ENCODE measurements at places on chromosomes 3 and 15. TPM values are rescaled to one million over a fixed set of nuclear protein-coding genes. Genes with fewer than 3 reads are reported as not detected.

GRCh38 chr15:77915261-77915960 lies 162.1 kb downstream of the TBC1D2B start:
- no peak for DNase-seq

Gene UBE2E1
- 59.9 TPM for polyA plus RNA-seq

DNA sequence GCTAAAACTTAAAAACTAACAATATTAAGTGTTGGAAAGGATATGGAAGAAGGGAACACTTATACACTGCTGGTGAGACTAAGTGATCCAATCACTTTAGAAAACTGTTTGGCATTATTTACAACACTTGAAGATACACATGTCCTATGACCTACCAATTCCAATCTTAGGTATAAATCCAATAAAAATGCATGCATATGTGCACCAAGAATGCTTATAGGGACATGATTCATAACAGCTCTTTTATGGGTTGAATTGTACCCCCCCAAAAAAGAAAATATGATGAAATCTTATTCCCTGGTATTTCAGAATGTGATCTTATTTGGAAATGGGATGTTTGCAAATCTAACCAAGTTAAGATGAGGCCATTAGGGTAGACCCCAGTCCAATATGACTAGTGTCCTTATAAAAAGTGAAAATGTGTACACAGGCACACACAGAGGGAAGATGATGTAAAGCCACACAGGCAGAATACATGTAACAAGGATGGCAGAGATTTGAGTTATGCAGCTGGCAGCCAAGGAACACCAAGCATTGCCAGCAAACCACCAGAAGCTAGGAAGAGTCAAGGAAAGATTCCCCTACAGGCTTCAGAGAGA lies 15.3 kb downstream of the CCR8 start:
- DNase-seq, result no peak

DNA sequence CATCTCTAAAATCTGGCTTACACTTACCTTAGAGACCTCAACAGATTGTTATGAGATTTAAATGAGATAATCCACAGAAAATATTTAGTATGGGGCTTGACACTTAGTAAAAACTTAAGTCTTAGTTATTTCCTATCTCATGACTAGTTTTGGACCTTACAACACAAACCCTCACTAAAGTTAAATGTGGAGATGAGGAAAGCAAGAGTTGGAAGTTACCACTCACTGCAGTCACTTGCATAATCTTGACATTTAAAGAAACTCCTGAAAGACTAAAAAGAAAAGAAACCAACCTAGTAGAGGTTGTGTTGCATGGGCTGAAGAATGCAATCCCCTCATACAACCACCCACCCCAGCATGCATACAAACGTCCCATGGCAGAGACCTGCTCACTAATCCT lies 40.1 kb downstream of the ITGB5 start:
- DNase-seq, result no peak

DNA sequence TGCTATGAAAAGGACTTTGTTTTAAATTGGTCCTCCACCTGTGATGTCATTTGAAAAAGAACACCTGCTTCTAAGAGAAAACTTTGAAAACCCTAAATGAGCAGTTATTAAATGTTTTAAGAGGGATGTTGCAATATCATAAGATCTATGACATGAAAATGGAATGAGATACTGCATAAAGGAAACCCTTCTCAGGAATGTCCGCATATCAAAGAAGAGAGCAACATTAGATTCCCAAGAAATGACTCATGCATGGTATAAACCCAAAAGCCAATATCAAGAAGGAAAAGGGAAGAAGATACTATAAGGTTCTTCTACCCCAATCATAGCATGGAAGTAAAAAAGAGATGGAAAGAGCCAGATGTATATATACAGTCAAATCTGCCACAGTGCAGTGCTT lies 627.5 kb upstream of the LMCD1 start:
- no peak for DNase-seq

GRCh38 chr15:28885630-28886430 lies at the start of gene APBA2:
APBA2 (plus strand) TSS chr15:28885974; CDS start chr15:29053885, 167,911 bp downstream.
- peak; percentile 87 for DNase-seq

Gene REC114
- polyA plus RNA-seq, result not detected

DNA sequence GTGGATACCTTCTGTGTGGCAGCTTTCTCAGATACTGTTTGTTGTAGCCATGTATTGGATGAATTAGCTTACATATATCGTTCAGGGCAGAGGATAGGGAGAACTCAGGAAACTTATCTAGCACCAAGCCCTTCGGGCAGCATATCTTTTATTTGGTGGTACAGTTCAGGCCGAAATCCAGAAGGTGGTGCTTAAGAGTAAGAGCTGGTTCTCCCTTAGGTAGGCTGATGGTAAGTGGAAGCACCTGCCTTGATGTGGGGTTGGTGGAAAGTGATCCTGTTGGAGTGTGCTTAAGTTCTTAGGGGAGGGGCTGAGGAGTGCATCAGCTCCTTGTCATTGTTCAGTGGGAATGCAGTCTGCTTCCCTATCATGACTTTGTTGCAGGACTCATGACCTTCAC lies 187.5 kb downstream of the DOCK3 start:
- no peak for DNase-seq

- DNase-seq, result no peak
Observed at GRCh38 chr3:64084640-64085039, 61.3 kb upstream of the PSMD6 start.

Gene FSIP1
- 0.43 TPM for polyA plus RNA-seq

DNA sequence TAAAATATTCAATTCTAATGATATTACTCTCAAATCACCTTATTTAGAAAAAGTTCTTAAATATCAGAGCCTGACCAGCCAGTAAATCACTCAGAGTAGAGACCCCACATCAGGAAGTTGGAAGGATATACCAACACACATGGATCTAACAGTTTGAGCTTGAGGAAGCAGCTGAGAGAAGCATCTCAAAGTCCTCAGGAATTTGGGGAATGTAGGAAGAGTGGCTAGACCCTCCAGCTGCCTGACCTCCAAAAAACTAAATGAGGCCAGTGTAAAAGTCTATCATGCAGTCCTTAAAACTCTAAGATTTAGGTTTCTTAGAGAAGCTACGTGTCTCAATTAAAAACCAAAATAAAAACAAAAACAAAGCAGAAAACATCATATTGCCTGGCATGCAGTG lies 55.4 kb downstream of the SETD2 start:
- no peak for DNase-seq

GRCh38 chr3:160564949-160565441 lies 376 bp downstream of the KPNA4 start:
- DNase-seq, result peak; percentile 81

GRCh38 chr3:141763088-141763750 lies at the start of gene GRK7:
GRK7 (plus strand) TSS chr3:141763408; CDS start chr3:141778285, 14,877 bp downstream.
- DNase-seq, result no peak

DNA sequence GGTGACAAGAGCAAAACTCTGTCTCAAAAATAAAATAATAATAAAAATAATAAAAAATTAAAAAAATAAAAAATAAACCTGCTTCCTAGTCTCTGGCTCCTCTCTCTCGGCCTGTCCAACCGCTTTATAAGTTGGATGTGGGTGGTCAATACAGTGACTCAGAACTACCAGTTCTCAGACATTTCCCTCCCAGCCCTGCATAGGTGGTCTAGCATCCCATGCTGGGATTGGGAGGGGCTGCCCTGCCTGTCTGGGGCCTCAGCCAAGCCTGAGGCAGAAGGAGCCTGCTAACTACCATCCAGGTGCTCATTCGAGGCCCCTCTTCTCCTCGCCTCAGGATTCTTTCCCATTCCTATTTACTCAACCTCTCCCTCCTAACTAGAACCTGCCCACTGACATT lies 33.3 kb upstream of the BLM start:
- DNase-seq, result no peak

Gene CLSTN2
- polyA plus RNA-seq, result 0.02 TPM

DNA sequence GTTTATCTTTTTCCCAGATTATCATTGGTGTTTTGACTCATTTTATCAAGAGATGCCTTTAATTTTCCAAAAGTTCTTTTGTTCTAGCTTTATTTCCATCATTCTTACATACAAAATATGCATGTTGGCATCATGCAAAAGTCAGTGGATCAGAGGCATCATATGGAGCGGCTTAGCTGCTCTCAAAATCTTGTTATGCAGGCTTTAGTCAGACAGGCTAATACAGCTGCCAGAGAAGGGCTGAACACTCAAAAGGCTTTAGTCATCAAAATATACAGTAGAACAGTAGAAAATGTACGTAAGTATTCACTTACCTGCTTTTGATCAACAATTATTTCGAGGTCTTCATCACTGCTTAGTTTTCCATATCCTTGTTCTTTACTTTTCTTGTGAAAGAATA lies 65.5 kb downstream of the PEX5L start:
- no peak for DNase-seq

DNA sequence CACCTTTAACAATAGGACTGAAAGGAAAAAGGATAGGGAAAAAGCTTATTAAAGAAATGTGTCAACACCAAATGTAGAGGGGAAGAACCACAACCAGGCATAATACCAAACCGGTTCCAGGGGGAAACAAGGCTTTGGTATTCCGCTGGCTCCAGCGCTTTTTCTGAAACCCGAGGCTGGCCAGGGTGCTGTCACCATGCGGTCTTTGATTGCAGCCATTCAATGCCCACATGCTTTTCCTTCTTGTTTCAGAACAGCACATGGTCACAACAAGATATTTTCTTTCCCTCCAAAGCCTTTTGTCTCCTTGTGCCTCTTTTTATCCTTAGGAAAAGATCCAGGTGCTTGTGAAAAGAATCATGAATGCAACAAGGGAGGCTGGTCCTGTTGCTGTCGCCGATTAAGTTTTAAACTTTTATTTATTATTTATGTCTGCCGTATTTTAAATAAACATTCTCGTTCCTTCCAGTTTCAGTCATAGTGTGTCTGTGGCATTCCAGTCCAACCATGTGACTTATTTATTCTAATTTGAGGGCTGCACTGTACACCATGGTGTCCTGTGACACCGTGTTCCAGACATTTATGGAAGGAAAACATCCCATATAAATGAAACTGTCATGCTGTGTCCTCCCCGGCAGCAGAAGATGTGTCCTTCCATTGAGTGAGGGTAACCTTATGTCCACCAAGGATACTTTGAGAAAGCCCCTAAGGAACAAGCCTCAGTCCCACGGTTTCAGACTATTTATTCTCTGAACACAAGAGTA lies 41.1 kb downstream of the CCK start:
- no peak for DNase-seq

GRCh38 chr15:69663441-69663840 lies 210.8 kb downstream of the RPLP1 start:
- no peak for DNase-seq

Gene SIDT1
- polyA plus RNA-seq, result 0.02 TPM

- DNase-seq, result no peak
Observed at GRCh38 chr15:78312957-78313356, 13.5 kb upstream of the SKIC8 start.

DNA sequence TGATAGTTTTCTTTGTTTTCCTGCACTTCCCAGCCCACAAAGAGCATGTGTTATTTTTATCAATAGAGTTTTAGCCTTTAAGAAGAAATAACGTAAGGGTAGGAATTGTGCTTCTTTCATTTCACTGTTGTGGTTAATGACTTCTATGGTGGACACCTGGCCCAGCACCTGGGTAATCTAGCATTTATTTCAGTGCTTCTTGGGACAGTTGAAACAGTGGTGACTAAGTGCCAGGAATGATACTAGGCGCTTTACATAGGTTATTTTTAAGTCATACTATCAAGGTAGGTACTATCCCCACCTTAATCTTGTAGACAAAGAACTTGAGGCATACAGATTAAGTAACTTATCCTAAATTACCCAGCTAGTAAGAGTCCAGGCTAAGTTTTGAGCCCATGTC lies 243.8 kb downstream of the SOX2 start:
- no peak for DNase-seq

Gene SEMA5B
- polyA plus RNA-seq, result 0.75 TPM

DNA sequence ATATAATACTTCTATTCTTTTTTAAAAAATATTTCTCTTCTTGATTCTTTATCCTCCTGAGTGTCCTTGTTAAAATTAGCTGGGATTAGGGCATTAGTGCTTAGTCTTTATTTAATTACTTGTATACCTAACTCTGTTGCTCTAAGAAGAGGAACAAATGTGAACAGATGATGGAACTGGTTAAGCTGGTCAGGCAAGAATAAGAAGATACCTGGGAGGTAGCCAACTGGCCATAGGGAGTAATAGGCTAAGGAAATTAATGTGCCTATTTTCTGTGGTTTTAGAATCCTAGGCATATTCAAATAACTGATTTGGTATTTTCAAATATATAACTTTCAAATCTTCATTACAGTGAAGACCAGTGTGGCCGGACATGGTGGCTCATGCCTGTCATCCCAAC lies 54.4 kb downstream of the EIF3J start:
- DNase-seq, result no peak

Gene SMAD6
- polyA plus RNA-seq, result 3.8 TPM

Gene SEMA3G
- polyA plus RNA-seq, result 0.10 TPM

Gene AQP9
- polyA plus RNA-seq, result not detected

Gene SKOR1
- 0.18 TPM for polyA plus RNA-seq

Gene KBTBD8
- polyA plus RNA-seq, result 0.55 TPM

- DNase-seq, result no peak
Observed at GRCh38 chr15:101451846-101452245, 37.7 kb downstream of the PCSK6 start.

Gene MYH15
- polyA plus RNA-seq, result 3.2 TPM

Data from SK-N-SH (cell line).